HS-5 (cell line): ENCODE measurements at places on chromosomes 5 and 9.

DNA sequence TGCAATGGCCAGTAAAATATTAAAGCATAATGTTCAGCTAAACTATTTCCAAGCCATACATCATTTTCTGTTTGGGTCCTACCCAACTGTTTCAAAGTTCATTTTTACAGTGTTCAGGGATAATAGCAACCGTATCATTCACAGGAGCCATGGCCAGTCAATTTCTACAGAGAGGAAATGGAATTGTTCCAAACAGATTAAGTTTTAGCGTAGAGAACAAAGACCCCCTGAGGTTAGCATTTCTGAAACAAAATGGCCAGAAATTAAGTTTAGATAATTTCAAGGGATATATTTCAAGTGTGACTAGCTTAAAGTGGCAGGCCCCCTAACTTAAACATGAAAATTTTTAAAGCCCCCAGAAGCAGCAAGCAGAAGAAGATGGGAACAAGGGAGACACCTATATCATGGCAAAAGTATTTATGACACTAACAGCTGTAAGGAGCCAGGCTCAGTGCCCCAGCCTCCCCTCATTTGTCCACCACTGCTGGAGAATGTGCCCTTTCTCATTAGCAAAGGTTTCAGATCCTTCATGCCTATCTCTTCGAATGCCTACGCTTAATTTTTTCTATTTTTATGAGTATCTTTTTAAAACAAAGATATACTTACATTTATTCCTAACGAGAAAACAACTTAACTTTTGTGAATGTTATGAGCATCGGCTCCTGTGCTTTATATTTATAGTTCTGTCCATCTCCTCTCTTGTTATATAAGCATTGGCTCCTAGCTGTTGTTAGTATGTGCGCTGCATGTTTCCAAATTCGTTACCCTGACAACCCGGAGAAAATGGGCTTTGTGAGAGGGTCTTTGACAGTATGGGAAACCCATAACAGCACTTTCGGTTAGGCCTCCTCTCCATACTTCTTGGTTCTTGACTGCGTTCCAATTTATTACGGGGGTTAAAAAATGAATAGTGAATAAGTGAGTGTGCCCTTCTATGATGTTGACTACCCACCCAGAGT, 116.3 kb downstream of the MED27 start:
- DNase-seq, result no peak

- no peak for DNase-seq
These were observed 275.2 kb downstream of the MSX2 start for GRCh38 chr5:174999581-174999980.

DNA sequence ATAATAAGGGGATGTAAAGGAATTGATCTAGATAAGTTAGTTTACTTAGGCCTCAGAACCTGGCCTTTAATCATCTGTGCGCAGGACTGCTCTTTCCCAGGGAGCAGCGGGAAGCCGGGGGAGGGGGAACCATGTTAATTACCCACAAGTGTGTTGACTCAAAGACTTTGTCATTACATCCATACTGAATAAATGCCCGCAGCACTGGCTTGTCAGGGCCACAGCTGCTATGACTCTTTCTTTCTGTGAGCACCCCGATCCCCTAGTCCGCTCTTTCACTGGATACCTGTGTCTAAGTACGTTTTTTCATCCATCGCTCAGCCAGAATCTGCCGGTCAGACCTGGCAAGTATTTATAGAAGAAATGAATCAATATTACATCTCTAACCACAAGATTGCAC, 249.3 kb upstream of the DMRT1 start:
- DNase-seq, result no peak

DNA sequence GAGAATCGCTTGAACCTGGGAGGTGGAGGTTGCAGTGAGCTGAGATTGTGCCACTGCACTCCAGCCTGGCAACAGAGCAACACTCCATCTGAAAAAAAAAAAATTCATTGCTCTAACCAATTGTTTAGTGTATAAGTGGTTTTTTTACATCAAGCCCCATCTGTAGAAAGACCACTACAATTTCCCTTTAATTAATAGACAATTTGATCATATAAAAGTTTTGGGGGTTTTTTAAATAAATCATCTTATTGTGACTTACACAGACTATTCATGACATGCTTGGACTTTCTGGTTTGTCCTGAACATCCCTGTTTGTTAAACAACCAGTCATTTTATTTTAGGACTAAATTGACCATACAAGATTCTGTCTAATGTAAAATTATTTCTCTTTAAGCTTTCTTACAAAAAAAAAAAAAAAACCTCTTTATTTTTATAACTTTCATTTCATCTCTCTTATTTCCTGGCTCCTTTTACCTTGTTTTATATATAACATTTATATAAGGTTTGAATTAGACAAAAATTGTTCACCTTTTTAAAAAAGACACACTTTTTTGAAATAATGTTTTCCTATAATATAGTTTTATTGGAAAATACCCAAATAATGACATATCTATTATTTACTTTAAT, 9.8 kb upstream of the FANCC start:
- DNase-seq, result no peak

- peak; percentile 46 for DNase-seq
These were observed 3.1 kb downstream of the KLF9 start for GRCh38 chr9:70411121-70411929.

DNA sequence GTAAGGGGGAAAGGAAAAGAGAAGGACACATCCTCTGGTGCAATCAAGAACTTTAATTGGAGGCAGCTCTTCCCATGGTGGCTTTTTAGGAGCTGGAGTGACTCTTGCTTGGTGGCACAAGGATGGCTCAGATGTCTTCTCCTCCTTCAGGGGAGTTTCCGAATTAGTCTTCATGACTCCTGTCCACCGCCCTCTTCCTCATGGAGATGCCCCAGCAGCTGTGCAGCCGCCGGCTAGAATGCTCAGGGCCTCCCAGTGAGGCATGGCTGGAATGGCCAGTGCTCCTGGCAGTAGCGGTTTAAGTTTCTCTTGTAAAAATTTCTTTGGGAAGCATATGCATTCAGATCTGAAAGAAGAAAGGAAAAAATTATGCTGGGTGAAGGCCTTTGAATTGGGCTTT, 8.8 kb upstream of the TEX53 start:
- DNase-seq, result no peak

DNA sequence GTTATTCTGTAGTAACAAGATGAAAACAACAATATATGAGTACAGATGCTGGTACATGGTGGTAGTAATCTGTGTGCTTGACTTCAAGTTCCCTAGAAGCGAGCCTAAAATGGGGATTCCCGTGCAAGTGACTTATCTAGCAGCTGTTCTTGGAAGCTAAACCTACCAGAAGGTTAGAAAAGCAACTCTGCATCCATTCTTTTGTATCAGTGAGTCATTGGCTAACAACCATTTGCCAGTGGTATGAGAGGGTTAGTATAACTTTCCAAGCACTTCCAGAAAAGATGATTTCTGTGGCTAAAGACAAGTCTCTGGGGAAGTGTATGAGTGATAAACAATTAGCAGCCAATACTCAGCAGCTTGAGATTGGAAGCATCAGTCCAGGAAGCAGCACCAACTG, 787.7 kb upstream of the CDH6 start:
- peak; percentile 8 for DNase-seq

GRCh38 chr5:126486332-126486731, 63.1 kb downstream of the GRAMD2B start:
- no peak for DNase-seq

DNA sequence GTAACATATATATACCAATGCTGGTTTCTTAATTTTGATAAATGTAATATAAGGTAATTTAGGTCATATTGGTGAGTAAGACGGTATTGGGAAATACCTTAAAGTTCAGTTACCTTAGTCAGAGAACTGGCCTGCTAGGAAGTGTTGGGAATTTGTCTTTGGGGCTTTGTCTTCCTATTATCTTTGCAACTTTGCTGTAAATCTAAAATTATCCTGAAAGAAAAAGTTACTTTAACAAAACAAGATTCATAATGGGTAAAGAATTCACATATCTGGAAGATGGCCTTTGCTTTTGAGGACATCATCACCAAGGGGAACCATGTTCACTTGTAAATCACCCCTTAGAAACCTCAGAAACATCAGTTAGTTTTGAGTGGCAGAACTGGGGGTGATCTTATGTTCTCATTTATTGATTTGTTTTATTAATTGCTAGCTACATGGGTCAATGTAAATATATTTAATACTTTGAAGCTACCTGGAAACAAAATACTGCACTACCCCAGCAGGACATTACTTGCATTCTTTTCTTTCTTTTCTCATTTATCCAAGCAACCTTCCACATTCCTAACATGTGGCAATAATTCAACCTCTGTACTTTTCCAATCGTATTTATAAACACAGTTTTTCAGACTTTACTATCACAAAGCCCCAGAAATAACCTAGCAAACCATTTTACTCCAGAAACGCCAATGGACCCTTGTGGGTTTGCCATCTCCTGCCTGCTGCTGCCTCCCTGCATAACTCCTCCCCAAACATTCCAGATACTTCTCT, 41.4 kb downstream of the GLIS3 start:
- DNase-seq, result peak; percentile 65

GRCh38 chr5:39192450-39193160, 26.8 kb downstream of the FYB1 start:
- no peak for DNase-seq

DNA sequence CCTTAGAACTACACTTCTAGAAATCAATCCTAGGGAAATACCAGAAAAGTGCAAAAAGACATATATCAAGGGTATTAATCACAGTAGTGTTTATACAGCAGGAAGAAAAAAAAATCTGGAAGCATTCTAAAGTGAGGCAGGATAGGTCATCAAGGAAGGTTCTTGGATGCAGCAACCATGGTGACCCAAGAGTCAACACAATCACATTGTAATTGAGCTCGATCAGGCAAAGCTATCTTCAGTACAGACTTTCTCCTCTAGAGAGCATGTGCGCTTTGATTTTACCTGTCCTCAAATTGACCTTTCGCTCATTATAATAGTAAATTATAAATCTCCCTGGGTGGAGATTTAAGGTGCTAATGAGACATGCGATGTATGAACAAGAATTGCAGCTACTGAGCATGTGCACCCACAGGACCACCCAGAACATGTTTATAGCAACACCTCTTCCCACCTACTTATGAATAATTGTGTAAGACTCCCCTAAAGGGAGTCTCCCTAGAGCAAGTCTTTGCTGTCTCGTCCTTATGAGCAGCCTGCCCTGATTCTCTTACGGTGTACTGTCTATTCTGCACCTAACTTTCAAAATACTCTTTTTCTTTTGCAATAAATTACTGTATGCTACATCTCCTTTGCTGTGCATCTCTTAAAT, 297.7 kb downstream of the ATPSCKMT start:
- DNase-seq, result no peak

- DNase-seq, result no peak
These were observed 123.0 kb upstream of the SLC27A6 start for GRCh38 chr5:128842241-128842640.

- no peak for DNase-seq
These were observed 12.0 kb upstream of the TOR2A start for GRCh38 chr9:127746959-127747569.

GRCh38 chr9:126773004-126773607, 31.7 kb upstream of the ZBTB43 start:
- DNase-seq, result no peak

DNA sequence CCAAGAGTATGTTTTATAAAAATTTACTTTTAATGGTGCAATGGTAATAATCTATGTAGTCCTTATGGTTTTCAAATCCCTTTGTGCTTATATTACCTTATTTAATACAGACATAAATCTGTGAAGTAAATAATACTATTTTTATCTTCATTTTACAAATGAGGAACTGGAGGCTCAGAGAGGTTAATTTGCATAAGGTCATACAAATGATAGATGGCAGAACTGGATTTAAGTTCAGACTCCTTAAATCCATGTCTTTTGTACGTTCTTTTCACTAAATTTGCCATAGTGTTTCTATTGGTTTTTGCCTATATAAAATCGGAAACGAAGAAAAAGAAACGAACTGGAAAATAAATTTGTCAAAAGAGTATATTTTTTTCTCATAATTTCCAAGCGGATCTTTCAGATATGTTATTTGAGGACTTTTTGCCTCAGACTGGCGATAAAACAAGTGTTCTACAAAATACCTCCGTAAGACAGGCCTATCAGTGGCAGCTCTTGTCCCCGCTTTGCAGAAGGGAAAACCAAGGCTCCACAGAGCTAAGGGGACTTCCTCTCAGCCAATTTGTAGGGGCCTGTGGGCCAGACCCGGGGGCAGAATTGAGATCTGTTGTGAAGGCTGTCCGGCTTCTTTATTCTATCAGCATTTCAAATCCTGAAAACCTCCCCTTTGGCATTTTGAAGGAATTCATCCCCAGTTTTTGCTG, 1.1 kb upstream of the TNFAIP8 start:
- DNase-seq, result no peak

DNA sequence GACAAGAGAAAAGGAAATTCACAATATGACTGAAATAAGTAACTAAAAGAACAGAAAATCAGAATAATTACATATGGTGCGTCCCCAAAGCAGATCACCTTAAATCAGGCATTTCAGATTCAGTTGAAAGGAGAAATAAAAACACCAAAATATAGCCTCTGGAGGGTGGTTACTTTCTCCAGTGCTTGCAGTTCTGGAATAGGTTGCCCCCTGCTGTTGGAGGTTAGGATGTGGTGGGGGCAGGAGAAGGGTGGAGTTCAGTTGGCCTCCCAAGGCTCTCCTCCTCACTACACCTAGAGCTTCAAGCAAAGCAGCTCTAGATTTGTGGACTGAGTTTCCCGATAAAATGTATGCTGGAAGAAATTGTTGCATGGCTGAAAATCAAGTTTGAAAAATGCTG, 338.2 kb upstream of the TLE4 start:
- no peak for DNase-seq

GRCh38 chr9:3793971-3794383, 268.2 kb upstream of the RFX3 start:
- DNase-seq, result no peak

DNA sequence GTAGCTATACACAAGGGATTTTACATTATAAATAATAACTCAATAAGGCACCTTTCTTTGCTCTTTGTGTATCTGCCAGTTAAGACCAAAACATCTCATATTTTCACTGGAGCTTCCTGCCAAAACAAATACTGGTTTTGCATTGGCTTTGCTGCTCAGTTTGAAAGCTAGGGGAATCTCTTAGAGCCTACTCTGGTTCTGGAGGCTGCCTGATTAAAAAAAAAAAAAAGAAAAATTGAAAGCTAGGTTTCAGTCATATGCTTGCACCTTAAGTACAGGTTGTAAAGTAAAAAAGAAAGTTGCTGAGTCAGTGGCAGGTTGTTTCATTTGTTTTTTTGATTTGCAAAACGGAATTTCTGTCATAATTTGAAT, 2.3 kb downstream of the DENND4C start:
- DNase-seq, result no peak

DNA sequence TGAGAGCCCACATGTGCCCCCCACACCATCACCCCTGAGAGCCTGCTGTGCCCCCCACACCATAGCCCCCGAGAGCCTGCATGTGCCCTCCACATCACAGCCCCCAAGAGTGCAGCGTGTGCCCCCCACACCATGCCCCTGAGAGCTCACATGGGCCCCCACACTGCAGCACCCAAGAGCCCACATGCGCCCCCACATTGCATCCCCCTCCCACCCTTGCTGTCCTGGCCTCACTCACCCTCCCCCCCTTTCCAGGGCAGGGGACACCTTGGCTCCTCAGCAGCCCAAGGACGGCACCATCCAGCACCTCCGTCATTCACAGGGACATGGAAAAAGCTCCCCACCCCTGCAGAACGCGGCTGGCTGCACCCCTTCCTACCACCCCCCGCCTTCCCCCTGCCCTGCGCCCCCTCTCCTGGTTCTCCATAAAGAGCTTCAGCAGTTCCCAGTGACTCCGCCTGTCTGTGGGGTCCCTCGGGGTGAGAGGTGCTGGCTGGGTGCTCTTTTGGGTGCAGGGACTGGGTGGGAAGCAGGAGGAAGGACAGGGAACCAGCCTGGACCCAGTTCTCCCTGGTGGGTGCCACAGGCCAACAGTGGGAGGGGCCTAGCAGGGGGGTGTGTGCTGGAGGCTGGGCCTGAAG, 5.0 kb downstream of the LCN1 start:
- DNase-seq, result no peak

GRCh38 chr5:131509801-131510200, 125.2 kb downstream of the RAPGEF6 start:
- DNase-seq, result no peak
